ENCODE measurements at places on chromosomes 6 and 20. TPM values are rescaled to one million over a fixed set of nuclear protein-coding genes. Genes with fewer than 3 reads are reported as not detected.
A peak's percentile ranks its signal among the peaks of the same experiment; 100 is the strongest.

Gene ACTL10
- not detected for total RNA-seq

Gene GRM4
- total RNA-seq = 1.3 TPM

Gene DLL1
- total RNA-seq = 2.4 TPM

Gene CLDN20
- not detected for total RNA-seq

Gene DEFB126
- not detected for total RNA-seq

Gene C6orf15
- total RNA-seq = not detected

Gene GPLD1
- 0.98 TPM for total RNA-seq

DNA sequence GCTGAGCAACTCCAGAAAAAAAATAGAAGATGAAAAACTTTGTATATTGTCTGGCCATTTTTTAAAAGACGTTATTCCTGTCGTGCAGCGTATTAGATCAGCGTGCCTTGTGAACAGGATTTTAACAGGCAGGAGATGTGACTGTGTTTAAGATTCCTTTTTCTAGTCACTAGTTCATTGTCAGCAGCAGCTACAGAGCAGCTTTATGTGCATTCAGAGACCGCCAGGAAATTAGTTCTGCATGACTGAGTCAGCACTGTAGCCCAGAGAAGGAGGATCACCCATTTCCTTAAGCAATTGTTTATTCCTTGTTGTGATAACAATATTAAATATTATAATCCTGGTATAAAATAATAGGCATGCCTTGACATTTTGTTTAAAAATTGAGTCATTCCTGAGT, 75.4 kb upstream of the ADGRB3 start:
- no peaks in the 10 kb centered on the region for H3K27me3 ChIP-seq
- H3K27ac ChIP-seq = no peak overlapping the region
- no peak for DNase-seq
- H3K36me3 ChIP-seq = no peaks in the 10 kb centered on the region
- H3K4me1 ChIP-seq = no peaks in the 10 kb centered on the region
- H3K4me3 ChIP-seq = no peak overlapping the region

DNA sequence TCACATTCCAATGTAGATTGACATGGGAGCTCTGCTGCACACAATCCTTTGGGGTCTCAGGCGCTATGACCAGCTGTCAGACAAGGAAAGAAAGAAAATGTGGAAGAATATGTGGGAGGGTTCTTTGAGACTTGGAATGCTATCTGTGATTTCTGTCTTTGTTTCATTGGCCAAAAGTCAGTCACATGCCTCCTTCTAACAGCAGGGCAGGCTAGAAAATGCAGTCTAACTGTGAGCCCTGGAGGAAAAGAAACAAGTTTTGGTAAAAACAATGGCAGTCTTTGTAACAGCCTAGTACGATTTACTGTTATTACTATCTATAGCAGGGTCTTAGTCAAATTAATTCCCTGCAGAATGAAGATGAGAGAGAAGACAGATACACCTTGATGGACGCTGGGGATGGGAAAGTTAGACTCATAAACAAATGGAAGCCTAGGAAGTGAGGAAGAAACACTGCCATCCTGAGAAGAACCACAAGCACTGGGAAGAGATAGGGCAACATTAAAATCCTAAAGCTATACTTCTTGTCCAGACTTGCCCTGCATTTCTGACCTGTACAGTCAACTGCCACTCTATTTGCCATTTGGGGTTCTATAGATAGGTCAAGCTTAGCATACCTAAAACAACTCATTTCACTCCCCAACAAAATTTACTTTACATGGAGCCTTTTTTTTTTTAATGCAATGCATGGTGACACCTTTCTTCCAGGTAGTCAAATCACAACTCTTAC, 833.0 kb downstream of the KIF16B start:
- no peaks in the 10 kb centered on the region for H3K4me1 ChIP-seq
- no peak overlapping the region for H3K4me3 ChIP-seq

GRCh38 chr6:26570027-26570809, 26.5 kb upstream of the ABT1 start:
- no peak overlapping the region for H3K27ac ChIP-seq
- H3K4me1 ChIP-seq = peaks cover 9% of the 10 kb centered on the region
- no peaks in the 10 kb centered on the region for H3K27me3 ChIP-seq
- DNase-seq = no peak
- no peaks in the 10 kb centered on the region for H3K36me3 ChIP-seq

GRCh38 chr6:38178584-38178886, 359.0 kb downstream of the ZFAND3 start:
- H3K4me3 ChIP-seq = no peak overlapping the region
- H3K36me3 ChIP-seq = no peaks in the 10 kb centered on the region
- H3K27ac ChIP-seq = no peak overlapping the region
- DNase-seq = no peak

DNA sequence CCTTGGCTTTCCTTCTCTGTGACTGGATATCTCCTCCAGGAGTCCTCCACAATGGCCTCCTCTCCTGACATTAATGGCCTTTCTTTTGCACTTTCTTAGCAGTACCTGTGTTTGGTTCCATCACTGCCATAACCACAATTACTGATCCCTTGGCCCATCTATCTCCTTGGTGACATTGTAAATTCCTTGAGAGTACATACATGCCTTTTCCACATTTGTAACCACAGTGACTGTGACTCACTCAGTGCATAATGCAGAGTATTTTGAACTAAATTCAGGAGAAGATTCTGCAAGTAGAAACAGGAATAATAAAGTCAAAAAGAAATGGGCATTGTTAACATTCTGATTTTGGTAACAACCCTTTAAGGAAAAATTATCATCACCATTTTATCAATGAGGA, 197.2 kb upstream of the SOX4 start:
- no peaks in the 10 kb centered on the region for H3K36me3 ChIP-seq
- no peak overlapping the region for H3K4me3 ChIP-seq
- no peak for DNase-seq
- no peak overlapping the region for H3K27ac ChIP-seq

- peak overlapping the region; percentile 18 for H3K27ac ChIP-seq
- no peaks in the 10 kb centered on the region for H3K4me1 ChIP-seq
- DNase-seq = no peak
Observed at GRCh38 chr6:55651015-55651414, 72.0 kb upstream of the HMGCLL1 start.

Data from Panc1 (cell line).